Stimulated activated CD8-positive, alpha-beta memory T cell treated with anti-CD3 and anti-CD28 coated beads, Interleukin-15, amount 100 ng/mL, for 4 hours (primary cell): ENCODE measurements at places on chromosomes 1 and 21.

- DNase-seq = no peak
These were observed 6.8 kb downstream of the SMIM1 start for GRCh38 chr1:3779265-3779911.

DNA sequence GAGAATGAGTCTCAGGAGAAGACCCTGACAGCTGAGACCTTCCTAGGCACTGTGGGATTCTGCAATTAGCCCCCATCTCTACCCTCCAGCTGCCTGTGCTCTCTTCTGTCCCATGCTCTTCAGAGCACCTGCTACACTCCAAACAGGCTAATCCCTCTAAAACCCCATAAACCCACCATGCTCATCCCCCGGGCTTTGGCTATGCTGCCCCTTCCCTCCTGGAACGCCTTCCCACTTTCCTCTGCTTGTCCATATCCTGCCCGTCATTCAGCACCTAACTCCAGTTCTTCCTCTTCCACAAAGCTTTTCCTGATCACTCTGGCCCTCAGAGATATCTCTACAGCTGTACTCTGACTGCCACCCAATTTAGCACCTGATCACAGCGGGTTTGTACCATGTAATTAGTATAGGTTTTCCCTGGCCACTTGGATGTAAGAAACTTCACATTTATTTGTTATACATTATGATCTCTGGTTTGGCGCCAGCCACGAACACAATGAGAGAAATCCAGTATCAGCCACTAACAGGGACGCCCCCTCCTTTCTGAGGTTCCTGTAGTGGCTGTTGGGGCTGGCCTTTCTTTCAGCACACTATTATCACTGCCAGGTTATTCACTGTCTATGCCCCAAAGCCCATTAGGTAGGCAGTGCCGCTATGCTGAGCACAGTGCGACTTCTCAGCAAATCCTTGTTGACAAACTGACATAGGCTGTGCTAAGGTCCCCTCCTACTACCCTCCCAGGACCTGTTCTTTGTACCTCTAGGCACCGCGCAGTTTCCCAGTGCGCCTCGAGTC, 45.1 kb downstream of the CDC7 start:
- no peak for DNase-seq

GRCh38 chr1:45585496-45586075, 1.7 kb downstream of the NASP start:
- DNase-seq = no peak

GRCh38 chr1:29782846-29783507, 546.7 kb downstream of the PTPRU start:
- no peak for DNase-seq

GRCh38 chr1:88514544-88515060, 169.5 kb upstream of the PKN2 start:
- no peak for DNase-seq

- no peak for DNase-seq
These were observed 800 bp downstream of the DR1 start for GRCh38 chr1:93346421-93346993.

GRCh38 chr1:115240297-115240696, 97.8 kb downstream of the NGF start:
- DNase-seq = no peak

- DNase-seq = no peak
These were observed 62.3 kb downstream of the S1PR1 start for GRCh38 chr1:101299141-101299540.

DNA sequence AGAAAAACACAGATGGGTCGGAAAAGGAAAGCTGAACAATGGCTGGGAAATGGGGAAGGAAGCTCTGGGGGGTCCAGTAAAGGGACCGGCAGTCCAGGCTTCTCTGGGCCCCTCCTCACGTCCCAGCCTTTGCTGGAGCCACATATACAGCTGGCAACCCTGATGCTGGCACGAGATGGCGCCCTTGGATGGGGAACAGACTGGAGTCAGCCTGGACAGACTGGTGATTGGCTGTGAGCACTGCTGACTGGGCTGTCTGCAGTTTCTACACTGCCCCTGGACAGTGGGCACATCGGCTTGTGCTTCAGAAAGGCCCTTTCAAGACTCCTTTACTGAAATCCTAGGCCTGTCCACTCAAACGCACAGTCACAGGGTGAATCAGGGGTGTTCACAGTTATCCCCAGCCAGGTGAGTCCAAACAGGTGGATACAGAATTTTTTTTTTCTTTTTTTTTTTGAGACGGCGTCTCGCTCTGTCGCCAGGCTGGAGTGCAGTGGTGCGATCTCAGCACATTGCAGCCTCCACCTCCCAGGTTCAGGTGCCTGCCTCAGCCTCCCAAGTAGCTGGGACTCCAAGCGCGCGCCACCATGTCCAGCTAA, 31.1 kb upstream of the ZBTB40 start:
- DNase-seq = no peak

GRCh38 chr1:203074610-203075009, 11.2 kb downstream of the MYOG start:
- DNase-seq = no peak

GRCh38 chr1:32352239-32352745, 10.0 kb downstream of the FAM229A start:
- DNase-seq = no peak

- peak; percentile 49 for DNase-seq
These were observed 85.6 kb downstream of the CD58 start for GRCh38 chr1:116485071-116485735.

DNA sequence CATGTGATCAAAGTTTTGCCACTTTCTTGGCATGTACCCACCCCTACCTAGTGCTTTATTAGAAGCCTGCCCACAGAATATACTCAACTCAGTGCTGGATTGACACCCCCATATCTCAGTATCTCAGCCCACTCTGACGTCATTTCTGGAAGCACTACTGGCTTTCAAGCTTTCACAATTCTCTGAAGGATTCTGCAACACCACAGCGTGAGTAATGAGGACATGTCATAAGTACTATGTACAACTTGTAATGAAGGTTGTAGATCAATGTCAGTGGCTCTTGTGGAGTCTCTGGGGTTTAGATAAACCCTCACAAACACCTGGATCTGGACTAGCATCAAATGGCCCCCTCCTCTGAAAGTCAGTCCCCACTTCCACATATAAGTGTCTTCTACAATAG, 57.2 kb downstream of the TNFSF4 start:
- no peak for DNase-seq

- DNase-seq = no peak
These were observed 3.8 kb downstream of the LAMC1 start for GRCh38 chr1:183027031-183027430.

DNA sequence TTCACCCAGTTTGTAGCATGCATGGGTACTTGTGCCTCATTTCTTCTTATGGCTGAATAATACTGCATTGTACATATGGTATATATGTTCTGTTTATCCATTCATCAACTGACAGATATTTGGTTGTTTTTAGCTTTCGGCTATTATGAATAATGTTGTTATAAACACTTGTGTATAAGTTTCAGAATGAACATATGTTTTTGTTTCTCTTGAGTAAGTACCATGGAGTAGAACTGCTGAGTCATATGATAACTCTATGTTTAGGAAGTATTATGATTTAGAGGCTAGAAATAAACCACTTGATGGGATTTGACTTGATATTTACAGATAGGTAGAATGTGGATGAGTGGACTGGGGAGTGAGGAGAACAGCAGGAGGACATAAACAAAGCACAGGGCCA, 48.6 kb downstream of the WNT2B start:
- no peak for DNase-seq

GRCh38 chr21:33432496-33432895, 29.3 kb downstream of the IFNGR2 start:
- DNase-seq = no peak

GRCh38 chr1:204923201-204923600, 52.5 kb downstream of the NFASC start:
- DNase-seq = no peak

DNA sequence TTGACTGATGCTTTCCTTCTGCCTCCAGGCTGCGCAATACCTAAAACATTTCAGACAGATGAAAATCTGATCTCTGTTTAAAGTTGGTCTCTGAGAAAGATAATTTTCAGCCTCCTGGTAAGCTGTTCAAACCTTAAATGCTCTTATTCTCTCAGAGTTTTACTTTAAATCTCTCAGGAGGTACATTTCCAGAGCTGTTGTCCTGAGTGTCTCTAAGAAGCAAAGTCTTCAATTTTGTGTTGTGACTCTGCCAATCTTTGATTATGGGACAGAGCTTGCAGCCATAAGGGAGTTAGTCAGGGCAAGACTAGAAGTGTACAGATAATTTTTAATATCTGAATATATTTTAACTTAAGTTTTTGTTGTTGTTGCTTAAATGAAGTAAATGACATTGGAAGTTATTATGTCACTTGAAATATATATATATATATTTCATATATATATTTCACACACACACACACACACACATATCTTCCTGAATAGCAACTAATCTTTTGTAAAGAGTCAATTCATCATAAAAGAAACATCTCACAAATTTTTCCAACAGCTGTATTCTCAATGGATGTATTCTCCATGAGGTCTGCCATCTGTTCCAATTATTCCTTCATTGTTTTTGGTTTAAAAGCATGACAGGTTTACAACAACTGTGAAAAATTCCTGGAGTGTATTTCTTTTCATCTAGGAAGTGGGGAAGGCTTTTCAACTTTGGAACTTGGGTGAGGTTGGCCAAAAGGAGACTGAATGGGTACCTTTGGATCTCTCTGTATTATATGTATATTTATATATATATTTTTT, 259.4 kb downstream of the BACH1 start:
- no peak for DNase-seq

DNA sequence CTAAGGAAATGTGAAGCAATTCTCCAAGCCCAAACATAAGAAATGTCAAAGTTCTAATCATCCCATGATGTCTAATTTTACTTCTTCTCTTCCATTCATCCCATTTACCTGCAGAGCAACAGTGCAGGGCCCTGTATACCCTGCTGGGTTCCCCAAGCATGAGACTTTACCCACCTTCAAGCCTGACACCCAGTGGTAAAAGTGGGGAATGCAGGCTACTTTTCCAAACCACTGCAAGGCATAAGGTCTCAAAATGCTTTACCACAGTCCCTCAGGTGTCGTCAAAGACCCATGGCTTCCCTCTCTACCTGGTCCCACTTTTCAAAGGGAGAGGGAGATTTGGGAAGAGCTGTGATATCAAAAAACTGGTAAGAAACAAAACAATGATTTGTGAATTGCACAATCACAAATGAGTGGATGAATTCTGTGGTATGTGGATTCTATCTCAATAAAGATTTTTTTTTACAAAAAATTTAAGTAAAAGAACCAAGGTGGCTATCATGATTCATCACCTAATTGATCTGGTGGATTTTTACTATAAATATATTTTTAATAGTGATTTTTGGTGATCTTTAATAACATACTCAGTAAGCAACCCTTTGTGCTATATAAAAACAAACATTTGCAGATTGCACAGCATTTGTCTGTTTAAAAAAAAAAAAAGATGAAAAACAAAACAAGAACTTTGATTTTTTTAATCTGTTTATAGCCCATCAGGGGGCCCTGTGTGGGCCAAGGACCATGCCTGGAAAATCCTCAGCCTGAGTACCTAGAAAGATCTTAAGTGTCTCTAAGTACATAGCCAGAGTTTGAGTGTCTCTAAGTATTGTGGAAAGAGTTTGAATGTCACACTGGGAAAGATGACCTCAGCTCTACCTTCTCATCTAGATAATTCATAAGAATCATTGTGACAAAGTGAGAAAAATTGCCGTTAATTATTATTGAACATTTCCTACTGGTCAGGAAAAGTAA, 73.1 kb upstream of the GJB5 start:
- DNase-seq = no peak

GRCh38 chr1:14466006-14466405, 132.5 kb upstream of the KAZN start:
- no peak for DNase-seq

DNA sequence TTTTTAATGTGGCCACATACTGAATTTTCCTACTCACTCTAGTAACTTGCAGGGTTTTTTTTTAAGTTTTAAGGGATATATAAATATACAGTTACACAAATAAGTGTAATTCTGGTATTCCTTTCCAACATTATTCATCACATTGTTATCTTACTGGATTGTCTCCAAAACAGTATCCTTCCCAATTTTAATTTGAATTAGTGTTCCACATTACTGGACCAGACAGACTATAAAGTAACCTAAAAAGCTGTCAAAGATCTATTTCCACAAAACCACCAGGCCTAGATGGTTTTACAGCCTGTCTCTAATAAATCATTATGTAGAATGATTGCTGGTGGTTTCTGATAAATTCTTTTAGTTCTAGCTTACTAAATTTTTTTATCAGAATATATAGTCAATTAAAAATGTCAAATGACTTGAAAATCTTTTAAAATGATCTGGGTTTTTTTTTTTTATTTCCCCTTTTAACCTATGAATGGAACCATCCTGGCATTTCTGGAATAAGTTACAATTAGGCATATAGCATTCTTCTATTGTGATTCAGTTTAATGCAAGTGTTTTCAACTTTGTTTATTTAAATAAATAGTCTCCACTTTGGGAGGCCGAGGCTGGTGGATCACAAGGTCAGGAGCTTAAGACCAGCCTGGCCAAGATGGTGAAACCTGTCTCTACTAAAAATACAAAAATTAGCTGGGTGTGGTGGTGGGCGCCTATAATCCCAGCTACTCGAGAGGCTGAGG, 59.3 kb downstream of the PACC1 start:
- no peak for DNase-seq

- DNase-seq = no peak
These were observed 917 bp downstream of the STX12 start for GRCh38 chr1:27773826-27774445.

GRCh38 chr1:238639861-238640260, 746.5 kb upstream of the CHRM3 start:
- DNase-seq = no peak

GRCh38 chr1:28775121-28775942, 36.6 kb upstream of the OPRD1 start:
- DNase-seq = peak; percentile 40
